ENCODE measurements at places on chromosomes 16 and 17.

GRCh38 chr17:83178533-83179304, 99.3 kb downstream of the METRNL start:
- no peak for DNase-seq

DNA sequence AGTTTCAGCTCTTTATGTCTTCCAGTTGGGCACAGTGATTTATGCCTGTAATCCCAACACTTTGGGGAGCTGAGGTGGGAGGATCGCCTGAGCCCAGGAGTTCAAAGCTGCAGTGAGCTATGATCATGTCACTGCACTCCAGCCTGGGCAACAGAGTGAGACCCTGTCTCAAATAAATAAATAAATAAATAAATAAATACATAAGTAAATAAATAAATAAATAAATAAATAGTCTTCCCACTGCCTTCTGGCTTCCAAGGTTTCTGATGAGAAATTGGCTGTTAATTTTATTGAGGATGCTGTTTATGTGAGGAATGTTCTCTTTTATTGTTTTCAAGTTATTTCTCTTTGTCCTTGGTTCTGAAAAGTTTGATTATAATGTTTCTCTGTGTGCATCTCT, 1507.6 kb upstream of the GOT2 start:
- no peak for DNase-seq

DNA sequence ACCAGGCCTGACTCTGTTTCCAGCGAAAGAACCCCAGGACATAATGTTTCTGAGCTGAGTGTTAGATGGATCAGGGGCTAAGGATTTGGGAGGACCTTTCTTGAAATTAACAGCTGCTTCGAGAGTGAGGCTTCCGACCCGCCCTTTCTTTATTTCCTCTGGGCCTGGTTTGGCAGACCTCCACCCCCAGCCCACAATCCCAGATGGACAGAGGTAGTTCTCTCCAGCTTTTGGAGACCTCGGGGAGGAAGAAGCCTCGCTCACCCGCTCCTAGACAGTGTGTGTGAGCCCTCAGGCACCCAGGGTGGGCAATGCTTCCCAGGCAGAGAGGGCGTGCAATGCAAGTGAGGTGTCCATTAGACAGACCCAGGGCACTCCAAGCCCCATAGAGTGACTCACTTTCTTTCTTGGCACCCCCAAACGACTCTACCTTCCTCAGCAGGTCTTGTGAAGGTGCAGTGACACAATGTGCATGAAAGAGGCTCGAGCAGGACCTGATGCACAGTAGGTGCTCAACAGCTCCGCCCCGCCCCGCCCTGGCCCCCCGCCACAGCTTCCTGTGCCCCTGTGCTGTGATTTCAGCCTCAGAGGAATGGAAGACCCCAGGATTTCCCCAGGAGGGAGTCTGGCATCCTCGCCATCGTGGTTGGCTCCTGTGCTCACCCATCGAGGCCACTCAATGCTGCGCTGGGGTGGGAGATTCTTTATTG, 50.7 kb upstream of the TOB1 start:
- no peak for DNase-seq

GRCh38 chr17:38428112-38428642, at the start of gene ARHGAP23:
Gene ARHGAP23 (plus strand): TSS chr17:38428464. CDS start chr17:38428486, 22 bp downstream.
- DNase-seq = no peak

- DNase-seq = no peak
These were observed 1.8 kb downstream of the JPT1 start for GRCh38 chr17:75152523-75152921.

- DNase-seq = no peak
These were observed 18.2 kb downstream of the SCN4A start for GRCh38 chr17:63954402-63955063.

GRCh38 chr17:54945671-54946070, 22.8 kb downstream of the COX11 start:
- no peak for DNase-seq

GRCh38 chr17:15947271-15947670, 2.3 kb downstream of the ADORA2B start:
- DNase-seq = no peak

DNA sequence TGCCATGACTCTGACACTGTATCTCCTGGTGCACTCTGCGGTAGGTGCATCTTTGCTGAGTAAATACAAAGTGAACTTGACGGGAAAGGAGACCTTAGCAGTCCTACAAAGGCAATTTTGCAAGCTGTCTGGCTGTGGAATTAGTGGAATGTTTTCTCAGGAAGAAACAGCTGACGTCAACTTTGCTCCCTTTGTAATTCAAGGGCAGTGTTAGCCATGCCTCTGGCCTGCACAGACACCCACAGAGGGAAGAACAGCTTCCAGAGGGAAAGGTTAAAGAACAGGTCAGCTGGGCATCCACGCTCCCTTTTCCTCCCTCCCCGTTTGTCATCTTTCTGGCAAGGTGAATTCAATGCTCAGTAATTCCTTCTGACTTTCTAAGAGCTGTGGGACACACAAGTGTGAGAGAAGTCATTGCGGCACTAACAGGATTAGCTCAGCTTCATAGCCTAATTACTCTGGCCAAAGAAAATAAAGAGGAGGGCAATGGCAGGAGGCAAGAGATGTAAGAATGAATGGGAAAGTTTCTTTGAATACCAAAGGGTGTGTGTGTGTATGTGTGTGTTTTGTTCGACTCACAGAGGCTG, 476.9 kb upstream of the GOT2 start:
- DNase-seq = no peak

DNA sequence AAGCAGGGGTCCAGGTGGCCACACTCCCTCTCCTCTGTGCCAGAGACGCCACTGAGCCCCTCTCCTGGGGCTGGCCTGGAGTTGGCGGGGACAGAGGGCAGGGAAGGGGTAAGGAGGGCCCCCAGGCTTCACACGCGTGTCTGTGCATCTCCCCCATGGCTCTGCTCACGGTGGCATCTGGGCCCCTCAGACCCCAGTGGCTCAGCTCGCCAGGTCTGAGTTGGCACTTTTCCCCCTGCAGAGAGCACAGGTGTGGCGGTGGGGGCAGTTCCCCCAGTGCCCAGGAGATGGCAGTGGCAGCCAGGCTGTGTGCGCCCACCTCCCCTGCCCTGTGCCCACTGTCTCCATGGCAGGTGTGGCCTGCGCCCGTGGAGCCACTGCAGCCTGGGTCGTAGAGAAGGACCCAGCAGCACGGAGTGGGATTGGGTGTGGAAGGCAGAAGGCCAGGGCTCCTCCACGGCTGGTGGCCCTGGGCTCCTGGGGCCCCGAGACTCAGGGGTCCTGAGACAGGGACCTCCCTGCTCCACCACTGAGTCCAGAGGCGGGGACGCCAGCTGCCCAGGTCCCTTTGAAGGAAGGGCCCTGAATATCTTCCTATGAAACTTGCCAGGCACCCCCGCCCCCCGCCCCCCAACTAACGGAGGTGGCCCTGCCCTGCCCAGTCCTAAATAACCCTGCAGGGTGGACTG, 4.3 kb upstream of the APRT start:
- DNase-seq = peak; percentile 76

Data from activated naive CD8-positive, alpha-beta T cell treated with anti-CD3 and anti-CD28 coated beads, Interleukin-2, amount 10 ng/mL, durations not matched to agents 7 days and 5 days (primary cell).